Type B pancreatic cell (in vitro differentiated cells): ENCODE measurements at places on chromosomes 7 and 10. TPM values are rescaled to one million over a fixed set of nuclear protein-coding genes. Genes with fewer than 3 reads are reported as not detected.

GIMAP2 gene
- total RNA-seq, result not detected in 2 replicates

LAMB1 gene
- 141 and 226 TPM in 2 replicates for total RNA-seq

CCDC3 gene
- 17.6 and 44.7 TPM in 2 replicates for total RNA-seq

SLC39A12 gene
- not detected in 2 replicates for total RNA-seq

CYP26A1 gene
- total RNA-seq, result 1.1 and 4.2 TPM in 2 replicates
